ENCODE measurements at places on chromosomes 12 and 14.
A peak's percentile ranks its signal among the peaks of the same experiment; 100 is the strongest.

DNA sequence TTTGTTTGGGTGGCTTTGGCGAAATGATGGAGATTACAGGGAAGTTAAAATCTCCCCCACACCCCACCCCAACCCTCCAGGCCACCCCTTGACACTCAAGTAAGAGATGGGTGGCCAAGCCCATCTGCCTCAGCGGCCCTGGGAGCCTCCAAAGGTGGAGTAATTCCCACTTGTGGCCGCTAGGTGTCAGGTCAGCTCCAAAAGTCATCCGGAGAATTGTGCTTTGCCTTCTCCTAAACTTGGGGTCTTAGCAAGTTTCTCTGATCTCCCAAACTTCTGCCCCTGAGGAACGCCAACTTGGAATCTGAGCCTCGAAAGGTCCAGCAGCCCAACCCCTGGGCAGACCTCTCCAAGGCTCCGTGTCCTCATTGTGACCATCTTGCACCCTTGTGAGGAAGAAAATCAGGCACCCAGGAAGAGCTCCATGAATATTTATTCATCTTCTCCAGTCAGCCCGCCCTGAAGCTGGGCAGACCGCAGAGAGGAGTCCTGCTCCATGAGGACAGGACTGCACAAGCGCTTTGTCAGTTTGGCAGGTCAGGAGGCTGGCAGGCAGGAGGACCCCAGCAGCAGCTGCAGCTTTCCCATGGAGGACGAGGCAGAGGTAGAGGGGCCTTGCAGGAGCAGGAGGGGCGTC, 46.7 kb downstream of the LRRC74A start:
- DNase-seq, result peak; percentile 74

DNA sequence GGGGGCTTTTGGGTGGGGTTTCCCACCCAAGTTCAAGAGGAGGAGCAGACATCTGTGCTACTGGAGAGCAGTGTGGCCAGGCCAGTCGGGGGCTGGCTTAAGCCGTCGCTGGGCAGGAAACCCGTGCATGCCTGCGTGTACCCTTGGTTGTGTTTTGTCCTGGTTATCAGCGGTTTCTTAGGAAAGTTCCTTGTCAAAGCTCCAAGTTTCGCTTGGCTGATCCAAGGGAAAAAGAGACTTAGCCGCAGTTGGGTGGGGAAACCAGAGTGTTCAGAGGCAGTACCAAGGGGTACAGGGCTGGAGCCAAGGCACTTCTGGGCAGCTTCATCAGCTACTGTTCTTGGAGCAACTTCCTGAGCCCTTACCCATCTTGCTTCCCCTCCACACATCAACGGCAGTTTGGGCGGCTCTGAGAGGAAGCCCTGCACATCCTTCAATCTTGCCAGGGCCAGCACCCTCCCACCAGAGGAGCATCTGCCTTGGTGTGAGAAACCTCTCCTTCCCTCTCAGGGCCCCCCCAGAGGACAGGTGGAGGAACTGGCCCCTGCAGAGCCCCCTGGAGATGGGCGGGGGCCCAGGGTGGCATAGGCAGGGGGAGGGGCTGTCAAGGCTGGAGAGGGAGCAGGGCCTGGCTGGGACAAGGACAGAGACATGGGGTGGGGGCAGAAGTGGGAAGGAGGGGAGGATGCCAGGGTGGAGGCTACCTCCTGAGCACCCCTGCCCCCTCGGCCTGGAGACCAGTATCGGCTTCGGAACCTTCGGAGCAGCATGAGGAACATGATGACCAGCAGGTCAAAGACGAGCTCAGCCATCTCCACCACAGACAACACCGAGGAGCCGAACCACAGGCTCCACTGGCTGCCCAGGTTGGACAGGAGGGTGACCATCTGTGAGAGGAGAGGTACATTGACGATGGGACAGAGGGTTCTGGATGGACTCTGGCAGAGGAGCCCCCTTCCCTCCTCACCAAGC, 5.8 kb upstream of the TNFRSF1A start:
- DNase-seq, result no peak

- DNase-seq, result no peak
These were observed 110.6 kb downstream of the CACNA1C start for GRCh38 chr12:2163177-2163941.

DNA sequence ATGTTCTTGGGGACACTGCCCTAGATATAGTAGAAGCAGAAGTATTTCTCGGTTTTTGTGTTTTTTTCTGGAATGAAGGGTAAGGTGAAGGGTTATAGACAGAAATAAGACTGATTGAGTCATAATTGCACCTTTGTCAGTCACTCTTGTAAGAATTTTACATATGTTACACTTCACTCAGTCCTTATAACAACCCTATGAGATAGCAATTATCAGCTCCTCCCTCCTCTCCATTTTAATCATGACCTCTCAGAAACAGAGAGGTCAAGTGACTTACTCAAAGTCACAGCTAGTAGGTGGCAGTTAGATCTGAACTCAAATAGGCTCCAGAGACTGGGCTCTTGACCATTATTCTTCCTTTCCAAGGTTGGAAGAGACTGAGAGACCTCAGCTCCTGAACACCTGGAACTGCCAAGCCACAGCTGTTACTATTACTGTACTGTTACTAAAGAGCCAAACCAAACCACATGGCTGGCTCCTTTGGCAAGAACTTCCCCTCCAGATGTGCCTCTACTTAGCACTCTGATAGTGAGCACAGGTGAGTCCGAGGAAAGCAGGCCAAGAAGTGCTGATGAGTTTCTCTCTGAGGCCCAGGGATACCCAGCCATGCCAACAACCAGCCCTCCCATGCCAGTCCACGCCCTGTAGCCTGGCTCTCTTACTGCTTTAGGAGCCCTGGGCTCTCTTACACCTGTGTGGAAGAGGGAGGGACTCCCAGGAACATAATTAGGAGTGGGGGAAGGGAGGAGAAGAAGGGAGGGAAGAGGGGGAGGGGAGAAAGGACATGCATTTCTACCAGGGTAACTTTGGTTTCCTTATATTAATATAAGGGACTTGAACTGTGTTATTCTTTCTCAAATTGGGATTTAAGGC, 121.3 kb downstream of the CRADD start:
- no peak for DNase-seq

DNA sequence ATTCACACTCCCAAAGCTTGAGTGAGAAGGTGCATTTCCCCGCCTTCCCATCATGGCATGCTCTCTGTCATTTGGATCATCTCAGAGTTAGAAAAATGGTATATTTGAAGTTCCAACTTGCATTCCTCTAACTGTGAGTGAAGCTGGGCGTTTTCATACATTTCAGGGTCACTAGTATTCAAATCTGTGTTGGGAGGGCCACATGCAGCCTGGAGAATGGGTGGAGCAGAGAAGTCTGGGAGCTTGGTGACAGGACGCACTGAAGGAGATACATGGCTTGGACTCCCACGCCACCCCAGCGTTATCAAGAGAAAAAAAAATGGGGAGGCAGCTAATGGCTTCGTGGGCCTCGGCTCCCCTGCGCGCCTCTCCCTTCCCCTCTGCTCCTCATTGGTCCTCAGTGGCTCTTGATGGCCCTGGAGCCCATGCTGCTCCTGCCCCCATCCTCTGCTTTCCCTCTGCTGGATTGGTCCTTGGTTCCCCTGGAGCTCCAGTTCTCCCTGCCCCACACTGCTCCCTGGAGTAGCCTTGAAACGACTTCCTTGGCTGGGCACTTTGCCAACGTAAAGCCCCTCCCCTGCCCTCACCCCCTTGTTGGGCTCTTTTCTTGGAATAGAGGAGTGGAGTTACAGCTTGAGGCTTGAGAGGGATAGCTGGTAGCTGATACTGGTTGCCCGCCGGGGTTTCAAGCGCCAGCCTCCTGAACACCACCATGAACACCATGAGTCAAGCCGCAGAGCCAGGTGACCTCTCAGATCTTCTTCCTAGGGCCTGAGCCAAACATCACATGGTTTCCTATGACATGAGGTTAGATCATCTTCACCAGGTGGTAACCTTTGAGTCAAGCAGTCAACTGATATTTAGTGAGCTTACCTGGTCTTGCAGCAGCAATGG, 139.6 kb downstream of the PRKCH start:
- DNase-seq, result no peak

DNA sequence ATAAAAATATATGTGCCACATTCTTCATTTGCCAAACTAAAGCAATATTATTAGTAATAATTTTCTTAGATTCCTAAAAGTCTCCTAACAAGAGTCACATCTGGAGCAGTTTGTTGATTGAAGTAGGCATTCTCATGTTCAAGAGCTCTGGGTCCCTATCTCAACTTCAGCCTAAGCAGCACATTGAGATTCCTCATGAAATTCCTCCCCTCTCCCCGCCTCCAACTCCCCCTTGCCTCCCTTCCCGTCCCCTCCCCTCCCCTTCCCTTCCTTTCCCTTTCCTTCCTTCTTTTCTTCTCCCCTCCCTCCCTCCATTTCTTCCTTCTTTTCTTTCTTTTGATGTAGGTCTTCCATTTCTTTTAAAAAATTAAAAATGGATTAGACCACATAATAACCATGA, 48.7 kb upstream of the NAV3 start:
- no peak for DNase-seq

- no peak for DNase-seq
These were observed 3.4 kb upstream of the ARHGAP5 start for GRCh38 chr14:32073537-32074189.

DNA sequence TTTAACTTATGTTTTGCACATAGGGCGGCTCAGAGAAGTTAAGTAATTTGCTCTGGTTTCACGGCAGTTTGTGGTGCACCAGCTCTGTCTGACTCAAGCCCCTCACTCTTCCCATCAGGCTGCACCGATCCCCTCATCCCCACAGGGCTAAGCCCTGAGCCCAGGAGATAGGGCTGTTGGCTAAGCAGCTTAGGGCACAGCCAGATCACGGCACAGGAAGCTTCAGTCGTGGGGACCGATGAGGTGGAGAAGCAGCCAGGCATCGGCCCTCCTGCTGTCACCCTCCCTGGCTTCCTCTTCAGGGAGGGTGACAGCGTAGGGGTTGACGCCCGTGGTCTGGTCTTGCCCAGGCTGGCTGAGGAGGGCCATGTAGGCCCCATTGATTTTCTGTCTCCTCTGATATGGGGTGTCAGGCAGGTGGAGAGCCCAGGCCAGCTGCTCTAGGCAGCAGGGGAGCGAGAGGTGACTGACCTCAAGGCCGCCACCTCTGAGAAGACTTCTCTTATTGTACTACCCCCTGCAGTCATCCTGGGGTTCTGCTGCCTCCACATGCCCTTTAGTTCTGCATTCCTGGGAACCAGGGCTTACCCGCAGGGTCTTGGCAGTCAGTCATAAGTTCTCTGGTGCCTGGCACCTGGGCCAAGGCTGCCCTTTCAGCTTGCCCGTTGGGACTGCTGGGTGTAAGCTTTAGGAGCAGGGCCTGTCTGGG, 166.4 kb downstream of the TSPAN9 start:
- DNase-seq, result no peak

DNA sequence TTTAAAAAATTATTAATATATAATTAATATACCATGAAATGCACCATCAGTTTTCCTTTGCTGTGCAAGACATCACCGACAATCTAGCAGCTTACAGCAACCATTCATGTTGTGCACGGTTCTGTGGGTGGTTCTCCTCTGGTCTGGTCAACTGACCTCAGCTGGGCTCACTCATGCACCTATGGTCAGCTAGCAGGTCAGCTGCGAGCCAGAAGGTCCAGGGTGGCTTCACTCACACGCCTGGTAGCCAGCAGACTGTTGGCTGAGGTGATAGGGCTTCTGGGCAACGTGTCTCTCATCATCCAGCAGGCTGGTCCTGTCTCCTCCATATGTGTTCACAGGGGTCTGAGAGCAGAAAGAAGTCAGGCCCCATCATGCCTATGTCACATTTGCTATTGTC, 210.4 kb downstream of the KIF26A start:
- DNase-seq, result peak; percentile 2

DNA sequence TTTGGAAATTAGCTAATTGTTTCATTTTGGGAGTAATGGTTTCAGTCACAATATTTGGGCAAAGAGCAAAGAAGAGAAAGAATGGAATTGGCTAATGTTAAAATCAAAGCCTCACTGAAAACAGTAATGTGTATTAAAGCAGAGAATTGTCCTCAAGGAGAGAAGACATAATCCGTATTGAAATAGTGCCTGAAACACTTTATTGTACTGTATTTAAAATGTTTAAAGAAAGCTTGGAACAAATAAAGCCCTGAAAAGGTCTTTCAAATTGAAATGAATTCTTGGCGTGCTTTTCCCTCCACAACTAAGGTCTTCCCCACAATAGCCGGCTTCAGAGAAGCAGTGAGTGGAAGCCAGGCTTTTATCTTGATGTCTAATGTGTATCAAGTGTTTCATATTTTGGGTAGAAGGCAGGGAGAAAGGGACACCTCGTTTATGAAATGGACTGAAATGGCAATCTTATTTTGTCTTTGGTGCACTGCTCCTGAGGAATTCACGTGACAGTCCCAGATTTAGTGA, 212.9 kb upstream of the CRY1 start:
- no peak for DNase-seq

GRCh38 chr14:47674148-47674542, 1.3 kb downstream of the MDGA2 start:
- DNase-seq, result no peak

- DNase-seq, result no peak
These were observed 2.3 kb downstream of the ISCU start for GRCh38 chr12:108564724-108565123.

DNA sequence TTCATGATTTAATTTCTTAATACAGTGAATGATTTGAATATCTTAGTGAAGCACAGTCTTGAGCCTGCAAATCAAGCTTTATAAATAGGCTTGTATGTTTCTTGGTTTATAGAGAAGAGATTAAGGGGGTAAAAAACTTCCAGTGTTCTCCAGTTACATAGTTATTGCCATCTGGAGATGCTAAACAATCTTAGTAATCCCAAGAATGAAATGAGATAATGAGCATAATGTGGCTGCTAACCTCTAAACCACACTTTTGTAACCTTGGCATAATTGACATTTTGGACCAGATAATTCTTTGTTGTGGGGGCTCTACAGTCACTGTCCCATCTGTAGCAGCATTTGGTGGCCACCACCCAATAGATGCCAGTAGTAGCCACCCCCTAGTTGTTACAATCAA, 316.8 kb downstream of the CCDC91 start:
- no peak for DNase-seq

DNA sequence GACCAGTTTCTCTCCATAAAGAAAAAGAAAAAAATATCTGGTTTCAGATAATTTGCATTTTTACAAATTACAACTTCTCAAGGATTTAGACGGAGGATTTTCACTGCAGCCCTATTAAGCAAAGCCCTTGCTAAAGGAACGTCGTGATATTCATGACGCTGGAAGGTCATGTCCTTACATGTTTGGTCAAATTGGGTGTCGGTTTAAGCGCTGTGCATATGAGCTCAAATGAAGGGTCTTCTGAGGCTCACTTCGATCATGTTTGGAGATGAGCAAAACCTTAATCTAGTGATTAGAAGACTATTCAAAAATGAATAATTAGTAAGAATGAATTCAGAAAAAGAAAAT, 67.3 kb upstream of the USP15 start:
- no peak for DNase-seq

DNA sequence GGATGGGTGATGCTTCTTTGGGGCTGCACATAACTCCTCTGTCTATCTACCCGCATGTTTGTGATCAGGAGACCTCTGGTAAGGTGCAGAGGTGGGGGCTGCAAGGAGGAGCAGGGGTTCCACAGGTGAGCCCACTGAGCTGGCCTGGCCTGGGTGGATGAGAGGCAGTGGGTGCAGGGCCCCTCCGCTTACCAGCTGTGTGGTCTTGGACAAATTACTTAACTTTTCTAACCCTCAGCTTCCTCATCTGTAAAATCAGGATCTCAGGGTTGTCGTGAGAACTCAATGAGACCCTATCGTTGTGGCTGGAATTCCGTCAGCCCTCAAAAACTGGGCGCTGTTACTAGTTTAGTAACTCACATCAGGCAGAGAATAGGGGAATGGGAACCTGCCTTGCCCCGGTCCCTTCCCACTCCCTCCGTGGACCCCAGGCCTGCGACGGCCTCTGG, 7.5 kb downstream of the PTPN6 start:
- DNase-seq, result peak; percentile 38

Measured in activated T-cell treated with anti-CD3 and anti-CD28 coated beads, Interleukin-2, amount 50 U/mL, for 1 hour (primary cell).